ENCODE measurements at places on chromosomes 2 and 18.

- DNase-seq: no peak
Measured at GRCh38 chr2:124032799-124033198, 7.7 kb downstream of the CNTNAP5 start.

DNA sequence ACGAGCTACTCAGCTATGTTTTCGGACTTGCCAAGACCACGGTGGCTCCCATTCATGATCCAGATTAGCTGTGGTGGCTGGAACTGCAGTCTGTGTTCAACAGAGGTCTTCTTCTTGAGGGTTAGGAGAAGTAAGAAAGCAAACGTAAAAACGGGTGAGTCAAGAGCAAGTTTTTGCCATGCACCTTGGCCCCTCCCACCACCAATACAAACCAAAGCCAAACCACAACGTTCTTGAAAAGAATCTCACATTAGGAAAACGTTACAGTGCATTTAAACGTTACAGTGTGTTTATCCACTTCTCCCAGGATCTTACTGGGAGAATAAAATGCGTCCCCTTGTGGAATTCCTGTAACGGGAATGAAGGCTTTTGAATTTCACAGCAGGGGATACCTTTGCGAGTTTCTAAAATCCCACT, 725 bp downstream of the FBXO48 start:
- no peak for DNase-seq

- no peak for DNase-seq
Measured at GRCh38 chr2:47737191-47737975, 45.6 kb upstream of the MSH6 start.

GRCh38 chr18:56112984-56113383, 525.0 kb upstream of the TCF4 start:
- no peak for DNase-seq

DNA sequence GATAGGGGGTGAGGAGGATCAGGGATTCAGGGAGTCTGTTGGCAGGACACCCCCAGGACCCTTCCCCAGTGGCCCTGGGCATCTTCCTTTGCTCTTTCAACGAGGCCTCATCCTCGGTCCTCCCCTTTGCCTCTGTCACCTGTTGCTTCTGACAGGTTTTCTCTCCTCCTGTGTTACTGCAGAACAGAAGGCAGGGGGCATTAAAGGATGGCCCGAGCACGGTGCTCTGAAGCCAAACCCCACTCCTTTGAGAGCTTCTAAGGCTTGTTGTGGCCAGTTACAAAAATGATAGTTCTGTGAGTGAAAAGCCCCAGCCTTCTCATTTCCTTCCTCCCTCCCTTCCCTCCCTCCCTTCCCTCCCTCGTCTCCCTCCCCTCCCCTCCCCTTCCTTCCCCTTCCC, 82.5 kb downstream of the THNSL2 start:
- no peak for DNase-seq

DNA sequence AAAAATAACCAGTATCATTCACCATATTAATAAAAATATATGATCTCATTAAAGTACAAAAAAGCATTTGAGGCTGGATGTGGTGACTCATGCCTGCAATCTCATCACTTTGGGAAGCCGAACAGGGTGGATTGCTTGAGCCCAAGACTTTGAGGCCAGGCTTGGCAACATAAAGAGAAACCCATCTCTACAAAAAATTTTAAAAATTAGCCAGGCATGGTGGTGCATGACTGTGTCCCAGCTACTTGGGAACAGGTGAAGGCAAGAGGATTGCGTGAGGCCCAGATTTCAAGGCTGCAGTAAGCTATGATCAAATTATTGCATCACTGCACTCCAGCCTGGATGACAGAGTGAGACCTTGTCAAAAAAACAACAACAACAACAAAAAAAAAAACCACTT, 75.9 kb downstream of the RAD51AP2 start:
- no peak for DNase-seq

DNA sequence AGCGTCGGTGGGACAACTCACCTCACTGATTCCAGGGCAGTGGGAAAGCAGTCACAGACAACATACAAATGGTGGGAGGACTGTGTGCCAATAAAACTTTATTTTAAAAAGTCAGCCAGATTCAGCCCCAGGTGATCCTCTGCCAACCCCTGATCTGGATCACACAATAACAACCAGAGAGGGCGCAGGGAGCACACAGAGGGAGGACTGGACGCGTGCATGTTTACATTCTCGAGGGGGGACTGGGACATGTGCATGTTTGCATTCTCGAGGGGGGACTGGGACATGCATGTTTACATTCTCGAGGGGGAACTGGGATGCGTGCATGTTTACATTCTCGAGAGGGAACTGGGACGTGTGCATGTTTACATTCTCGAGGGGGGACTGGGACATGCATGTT, 209.5 kb downstream of the NDUFA10 start:
- no peak for DNase-seq
